ENCODE measurements at places on chromosomes 7 and 10. TPM values are rescaled to one million over a fixed set of nuclear protein-coding genes. Genes with fewer than 3 reads are reported as not detected.
A peak's percentile ranks its signal among the peaks of the same experiment; 100 is the strongest.

GPER1 gene
- total RNA-seq = 11.1 TPM

- no peak for DNase-seq
Observed at GRCh38 chr10:47079204-47079580, 168.0 kb downstream of the PTPN20 start.

DNA sequence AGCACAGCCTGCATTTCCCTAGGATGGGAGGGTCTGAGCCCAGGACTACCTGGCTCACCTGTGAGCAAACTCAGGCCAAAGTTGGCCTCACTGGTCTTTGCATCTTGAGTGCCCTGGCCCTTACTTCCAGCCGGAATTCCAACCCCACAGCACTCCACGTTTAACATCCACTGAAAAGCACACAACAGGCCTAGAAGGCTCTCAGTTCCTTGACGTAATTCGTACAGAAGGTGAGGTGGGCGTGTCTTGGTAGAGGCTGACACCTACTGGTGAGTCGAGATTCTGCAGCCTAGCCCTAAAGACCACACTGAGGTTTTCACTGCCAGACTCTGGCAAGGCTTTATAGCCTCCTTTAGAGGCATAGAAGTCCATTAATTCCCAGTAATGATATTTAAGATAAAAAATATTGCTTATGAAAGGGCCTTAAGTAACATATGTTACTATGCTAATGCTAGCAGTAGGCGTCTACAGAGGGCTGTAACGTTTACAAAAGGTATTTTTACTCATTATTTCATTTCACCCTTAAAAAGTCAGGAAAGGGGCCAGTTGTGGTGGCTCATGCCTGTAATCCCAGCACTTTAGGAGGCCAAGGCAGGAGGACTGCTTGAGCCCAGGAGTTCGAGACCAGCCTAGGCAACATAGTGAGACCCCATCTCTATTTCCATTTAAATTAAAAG, 95.8 kb downstream of the HIP1 start:
- no peak for DNase-seq

GRCh38 chr7:40202851-40203250, 68.0 kb downstream of the SUGCT start:
- DNase-seq = no peak

DNA sequence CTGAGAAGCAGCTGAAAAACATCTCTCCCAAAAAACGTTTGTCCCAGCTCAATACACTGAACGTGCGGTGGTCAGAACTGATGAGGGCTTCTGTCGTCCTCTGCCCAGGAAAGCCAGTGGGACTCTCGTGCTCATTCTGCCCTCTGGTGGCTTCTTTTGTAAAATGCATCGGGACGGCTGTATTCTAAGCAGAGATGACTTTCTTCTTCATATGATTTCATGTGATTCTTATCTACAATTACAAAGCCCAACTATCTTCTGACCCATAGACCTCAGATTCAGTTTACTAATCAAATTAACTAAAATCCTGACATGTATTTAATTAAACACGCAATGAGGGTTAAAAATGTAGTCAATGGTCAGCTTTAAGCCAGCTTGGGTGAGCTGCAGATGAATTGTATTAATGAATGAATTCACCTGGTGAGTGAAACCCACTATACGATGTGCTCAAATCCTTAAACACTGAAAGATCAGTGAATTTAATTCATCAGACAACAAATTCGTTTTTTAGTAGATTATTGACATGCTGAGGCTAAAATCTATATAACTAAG, 117.6 kb upstream of the FAM204A start:
- peak; percentile 71 for DNase-seq

DNA sequence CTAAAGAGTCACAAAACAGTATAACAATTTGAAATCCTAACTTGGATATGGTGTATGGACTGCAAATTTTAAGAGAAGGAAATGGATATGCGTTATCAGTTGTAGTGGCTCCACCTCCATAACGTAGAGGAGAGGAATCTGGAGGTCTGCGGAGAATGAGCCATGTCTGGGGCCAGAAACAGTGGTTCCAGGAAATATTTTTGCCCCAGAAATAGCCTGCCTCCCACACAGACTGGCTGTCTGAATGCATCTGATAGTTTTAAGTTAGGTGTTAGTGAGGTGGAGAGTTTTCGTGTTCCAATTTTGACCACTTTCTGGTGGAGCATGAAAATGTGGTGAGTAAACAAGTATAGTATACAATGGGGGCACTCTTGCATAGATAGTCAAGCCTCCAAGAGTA, 1.6 kb downstream of the PHTF2 start:
- no peak for DNase-seq

SYNPO2L gene
- total RNA-seq = not detected

GRCh38 chr7:96321031-96321657, 754 bp downstream of the SLC25A13 start:
- peak; percentile 90 for DNase-seq

DNA sequence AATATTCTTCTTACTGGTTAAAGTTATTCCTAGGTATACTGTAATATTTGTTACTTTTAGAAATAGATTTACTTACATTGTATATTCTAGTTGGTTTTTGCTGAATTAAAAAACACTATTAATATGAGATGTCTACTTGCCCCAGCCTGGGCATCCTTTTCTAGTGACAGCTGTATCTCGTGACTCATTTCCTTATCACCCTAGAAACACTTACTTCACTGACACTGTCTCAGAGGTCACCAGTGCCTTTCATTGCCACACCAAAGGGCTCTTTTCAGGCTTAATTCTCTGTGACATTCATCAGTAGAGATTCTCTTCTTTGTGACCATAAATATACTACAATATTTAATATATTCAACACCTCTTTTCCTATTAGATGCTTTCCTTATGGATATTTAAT, 194.7 kb downstream of the GALNT17 start:
- DNase-seq = no peak

DNA sequence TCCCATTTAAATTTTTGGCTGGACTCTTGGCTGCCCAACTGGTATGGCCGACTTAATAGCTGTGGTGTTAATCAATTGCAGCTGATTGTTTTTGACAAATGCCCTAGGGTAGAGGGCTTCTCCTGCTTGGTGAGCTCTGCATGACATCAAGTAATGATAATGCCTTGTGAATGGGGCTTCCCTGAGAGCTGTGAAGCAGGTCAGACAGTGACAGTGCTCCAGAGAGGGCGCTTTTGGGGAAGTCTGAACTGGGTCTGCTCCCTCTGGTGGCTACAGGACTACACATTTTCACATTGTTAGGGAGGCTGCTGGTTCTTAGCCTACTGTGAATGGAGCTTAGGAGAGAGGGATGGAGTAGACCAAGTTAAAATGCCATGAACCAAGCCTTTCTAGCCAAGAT, 98.8 kb downstream of the SDK1 start:
- no peak for DNase-seq

DNA sequence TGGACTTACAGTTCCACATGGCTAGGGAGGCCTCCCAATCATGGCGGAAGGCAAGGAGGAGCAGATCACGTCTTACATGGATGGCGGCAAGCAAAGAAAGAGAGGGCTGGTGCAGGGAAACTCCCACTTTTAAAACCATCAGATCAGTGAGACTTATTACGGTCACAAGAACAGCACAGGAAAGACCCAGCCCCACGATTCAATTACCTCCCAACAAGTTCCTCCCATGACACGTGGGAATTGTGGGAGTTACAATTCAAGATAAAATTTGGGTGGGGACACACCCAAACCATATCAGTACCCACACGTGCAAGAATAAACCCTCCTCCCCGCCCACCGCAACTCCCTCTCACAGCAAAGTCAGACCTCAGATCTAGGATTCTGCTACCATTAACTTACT, 4.5 kb upstream of the AIFM2 start:
- no peak for DNase-seq

CDH23 gene
- 20.1 TPM for total RNA-seq

GRCh38 chr7:123122916-123123315, 76.9 kb downstream of the SLC13A1 start:
- no peak for DNase-seq

DNA sequence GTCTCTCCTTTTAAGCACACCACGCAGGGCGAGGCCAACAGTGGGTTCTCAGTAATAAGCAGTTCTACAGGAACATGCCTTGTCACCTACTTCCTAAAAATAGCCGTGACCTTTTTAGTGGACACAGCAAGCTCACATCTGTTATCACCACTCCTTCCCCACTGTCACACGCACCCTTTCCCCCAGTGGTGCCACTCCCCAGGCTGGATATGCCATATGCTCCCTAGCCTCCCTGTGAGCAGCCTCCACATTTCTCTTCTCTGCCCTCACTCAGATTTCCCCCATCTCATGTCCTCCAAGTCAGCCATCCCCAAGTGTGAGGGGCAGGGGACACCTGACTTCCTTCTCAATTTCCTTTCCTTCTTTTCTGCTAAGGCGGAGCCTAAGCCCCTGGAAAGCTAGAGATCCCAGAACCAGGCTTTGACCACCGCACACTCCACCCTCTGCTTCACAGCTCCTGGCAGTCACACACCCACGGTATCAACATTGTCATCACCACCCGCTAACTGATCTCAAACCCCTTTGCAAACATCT, 3.7 kb downstream of the ANXA11 start:
- DNase-seq = no peak

DNA sequence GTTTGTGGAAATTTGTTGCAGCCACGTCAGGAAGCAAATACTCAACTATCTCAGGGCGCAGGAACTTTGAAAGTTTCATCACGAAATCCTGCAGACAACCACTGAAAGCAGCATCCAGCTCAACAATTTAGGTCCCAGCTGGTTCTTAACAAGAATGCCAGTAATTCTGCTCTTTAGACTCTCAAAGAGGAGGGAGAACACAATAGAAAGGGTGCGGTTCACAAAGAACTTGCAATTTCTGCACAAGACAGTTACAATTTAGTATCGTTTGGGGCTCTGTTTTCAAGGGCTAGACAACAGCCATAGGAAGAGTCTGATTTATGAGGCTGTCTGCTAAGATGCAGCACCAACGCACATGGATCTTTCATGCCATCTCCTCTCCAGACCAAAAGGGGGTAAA, 223.1 kb downstream of the FGFR2 start:
- DNase-seq = no peak

DNA sequence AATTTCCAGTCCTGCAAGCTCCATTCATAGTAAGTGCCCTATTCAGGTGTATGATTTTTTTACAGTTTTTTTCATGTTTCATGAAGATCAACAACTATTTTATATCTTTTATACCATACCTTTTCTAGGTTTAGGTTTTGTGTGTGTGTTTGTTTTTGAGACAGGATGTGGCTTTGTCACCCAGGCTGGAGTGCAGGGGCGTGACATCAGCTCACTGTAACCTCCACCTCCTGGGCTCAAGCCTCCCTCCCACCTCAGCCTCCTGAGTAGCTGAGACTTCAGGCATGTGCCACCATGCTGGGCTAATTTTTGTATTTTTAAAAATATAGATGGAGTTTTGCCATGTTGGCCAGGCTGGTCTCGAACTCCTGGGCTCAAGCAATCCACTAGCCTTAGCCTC, 35.0 kb downstream of the ARMH3 start:
- no peak for DNase-seq

DNA sequence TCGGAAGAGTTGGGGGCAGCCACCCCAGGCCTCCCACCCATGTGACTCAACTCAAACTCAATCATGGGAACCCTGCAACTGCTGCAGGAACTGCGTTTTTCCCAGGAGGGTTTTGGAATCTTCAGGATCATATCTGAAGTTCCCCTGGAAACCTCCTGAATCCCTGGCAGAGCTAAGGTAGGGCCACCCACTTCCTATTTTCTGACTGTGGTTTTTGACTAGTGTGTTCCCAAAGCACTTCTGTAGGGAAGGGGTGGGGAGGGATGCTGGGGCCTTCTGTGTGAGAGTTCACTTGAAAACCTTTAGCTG, 127.6 kb upstream of the UNC5B start:
- DNase-seq = peak; percentile 9

GNGT1 gene
- not detected for total RNA-seq

PPP1R3C gene
- total RNA-seq = 10.9 TPM

GRCh38 chr7:148535217-148535616, 55.3 kb upstream of the C7orf33 start:
- no peak for DNase-seq

DNA sequence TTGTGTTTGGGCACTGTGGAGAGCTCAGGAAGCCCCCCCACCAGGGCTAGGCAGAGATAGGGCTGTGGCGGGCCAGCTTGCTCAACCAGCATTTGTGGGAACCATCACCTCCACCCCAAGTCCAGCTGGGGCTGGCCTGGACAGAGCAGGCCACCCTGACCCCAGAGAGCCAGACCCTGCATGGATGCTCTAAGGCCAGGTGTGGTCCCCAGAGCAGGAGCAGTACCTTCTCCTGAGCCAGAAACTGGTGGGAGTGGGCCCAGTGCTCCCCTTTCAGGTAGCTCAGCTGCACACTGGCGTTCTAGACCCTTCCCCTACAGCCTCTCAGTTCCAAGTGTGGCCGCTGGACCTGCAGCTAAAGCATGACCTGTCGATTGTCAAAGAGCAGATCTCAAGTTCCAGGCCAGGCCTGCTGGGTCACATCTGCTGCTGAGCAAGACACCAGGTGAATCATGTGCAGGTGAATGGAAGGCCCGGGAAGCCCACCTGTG, 57.2 kb downstream of the RASGEF1A start:
- DNase-seq = peak; percentile 45

- DNase-seq = no peak
Observed at GRCh38 chr10:73625004-73625883, 16.0 kb downstream of the MYOZ1 start.

- no peak for DNase-seq
Observed at GRCh38 chr7:101555269-101555920, 73.7 kb downstream of the MYL10 start.

DNA sequence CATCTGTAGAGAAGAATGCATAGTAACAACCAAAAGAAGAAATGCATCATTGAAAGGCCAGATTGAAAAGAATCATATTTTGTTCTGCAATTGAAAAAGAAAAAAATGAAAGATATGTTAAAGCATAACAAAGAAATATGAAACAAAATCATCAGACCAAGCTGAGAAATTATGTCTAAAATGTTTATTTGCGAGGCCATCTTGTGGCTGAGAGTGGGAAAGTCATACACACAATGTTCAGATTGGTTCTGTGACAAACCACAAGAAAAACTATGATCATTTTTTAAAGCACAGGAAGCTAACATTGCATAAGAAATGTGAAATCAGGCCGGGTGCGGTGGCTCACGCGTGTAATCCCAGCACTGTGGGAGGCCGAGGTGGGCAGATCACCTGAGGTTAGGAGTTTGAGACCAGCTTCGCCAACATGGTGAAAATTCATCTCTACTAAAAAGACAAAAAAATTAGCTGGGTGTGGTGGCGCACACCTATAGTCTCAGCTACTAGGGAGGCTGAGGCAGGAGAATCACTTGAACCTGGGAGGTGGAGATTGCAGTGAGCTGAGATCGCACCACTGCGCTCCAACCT, 36.6 kb downstream of the ABCB5 start:
- DNase-seq = no peak

DNA sequence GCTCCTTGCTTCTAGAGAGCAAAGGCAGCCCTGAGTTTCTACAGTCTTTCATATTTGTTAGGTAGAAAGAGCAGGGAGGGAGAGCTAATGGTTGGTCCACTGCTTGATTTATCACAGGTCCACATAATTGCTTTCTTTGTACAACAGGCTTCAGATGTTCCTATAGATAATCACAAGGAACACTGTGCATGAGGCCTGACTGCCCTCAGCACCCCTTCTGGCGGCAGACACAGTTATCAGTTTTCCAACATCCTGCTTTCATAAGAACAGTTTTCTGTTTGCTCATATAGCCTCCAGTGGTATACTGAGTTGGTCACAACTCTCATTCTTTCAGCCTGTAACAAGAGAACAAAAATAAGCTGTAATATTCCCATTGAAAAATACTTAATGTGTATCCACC, 69.7 kb downstream of the AKR1C4 start:
- DNase-seq = no peak

All from sciatic nerve (tissue), 2 donors.